ENCODE measurements at places on chromosomes 12 and 14.

- no peak for DNase-seq
Observed at GRCh38 chr14:87430810-87431209, 562.2 kb downstream of the GALC start.

DNA sequence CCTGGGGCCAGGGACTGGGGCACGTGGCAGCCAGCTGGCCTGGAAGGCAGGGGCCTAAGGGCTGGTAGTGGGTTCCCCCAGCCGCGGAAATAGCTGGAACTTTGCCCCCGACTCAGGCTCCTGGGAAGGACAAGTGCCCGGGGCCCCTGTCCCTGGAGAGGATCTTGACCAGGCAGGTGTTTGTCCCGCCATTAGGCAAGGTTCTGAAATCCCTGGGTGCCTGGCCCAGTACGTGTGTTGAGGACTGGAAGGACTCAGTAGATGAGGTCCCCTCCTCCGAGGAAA, 94.2 kb downstream of the B4GALNT3 start:
- no peak for DNase-seq

- no peak for DNase-seq
Observed at GRCh38 chr12:9742661-9743060, 9.8 kb upstream of the CLECL1 start.

DNA sequence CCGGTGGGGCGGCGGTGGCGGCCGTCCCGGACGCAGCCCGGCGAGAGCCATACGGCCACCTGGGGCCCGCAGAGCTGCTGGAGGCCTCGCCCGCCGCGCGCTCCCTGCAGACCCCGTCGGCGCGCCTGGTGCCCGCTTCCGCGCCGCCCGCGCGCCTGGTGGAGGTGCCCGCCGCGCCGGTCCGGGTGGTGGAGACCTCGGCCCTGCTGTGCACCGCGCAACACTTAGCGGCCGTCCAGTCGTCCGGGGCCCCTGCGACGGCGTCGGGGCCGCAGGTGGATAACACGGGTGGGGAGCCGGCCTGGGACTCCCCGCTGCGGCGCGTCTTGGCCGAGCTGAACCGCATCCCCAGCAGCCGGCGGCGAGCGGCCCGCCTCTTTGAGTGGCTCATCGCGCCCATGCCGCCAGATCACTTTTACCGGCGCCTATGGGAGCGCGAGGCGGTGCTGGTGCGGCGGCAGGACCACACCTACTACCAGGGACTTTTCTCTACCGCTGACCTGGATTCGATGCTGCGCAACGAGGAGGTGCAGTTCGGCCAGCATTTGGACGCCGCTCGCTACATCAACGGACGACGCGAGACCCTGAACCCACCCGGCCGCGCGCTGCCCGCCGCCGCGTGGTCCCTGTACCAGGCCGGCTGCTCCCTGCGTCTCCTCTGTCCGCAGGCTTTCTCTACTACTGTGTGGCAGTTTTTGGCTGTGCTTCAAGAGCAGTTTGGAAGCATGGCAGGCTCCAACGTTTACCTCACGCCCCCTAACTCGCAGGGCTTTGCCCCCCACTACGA, 716 bp downstream of the RIOX1 start:
- DNase-seq: peak; percentile 85

- DNase-seq: peak; percentile 24
Observed at GRCh38 chr12:33427071-33427470, 12.5 kb downstream of the SYT10 start.

- no peak for DNase-seq
Observed at GRCh38 chr12:40854604-40855003, 162.4 kb downstream of the CNTN1 start.

DNA sequence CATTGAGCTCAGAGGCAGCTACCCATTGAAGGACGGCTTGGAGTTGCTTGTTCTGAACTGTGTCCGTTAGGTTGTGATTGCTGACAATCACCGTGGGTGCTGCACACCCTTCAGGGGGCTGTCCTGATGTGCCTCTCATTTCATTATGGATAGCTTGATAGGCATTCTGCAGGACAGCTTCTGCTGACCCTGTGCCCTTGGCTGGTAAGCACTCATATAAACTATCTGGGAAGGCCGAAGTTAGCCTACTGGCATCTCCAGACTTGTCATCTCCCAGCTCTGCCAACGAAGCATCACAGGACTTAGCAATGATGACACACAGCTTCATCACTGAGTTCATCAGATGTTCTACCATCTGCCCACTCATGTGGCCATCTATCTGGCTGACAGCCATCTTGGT, 22.3 kb downstream of the AKAP3 start:
- DNase-seq: no peak

DNA sequence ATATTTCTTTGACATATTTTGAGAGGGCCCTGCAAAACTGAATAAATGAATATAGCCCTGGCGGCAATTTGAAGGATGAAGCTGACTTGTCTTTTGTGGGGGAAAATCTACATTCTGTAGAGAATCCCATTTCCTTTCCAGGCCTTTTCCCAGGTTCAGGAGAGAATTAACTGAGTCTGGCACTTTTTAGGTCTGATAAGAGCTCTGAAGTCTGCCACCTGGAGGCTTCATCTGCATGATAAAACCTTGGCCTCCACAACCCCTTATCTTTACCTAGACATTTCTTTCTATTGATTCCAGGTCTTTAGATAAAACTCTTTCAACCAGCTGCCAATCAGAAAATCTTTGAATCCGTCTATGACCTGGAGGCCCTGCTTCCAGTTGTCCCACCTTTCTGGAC, 299.4 kb downstream of the ETNK1 start:
- no peak for DNase-seq

GRCh38 chr12:121797937-121798786, 4.7 kb upstream of the RHOF start:
- peak; percentile 54 for DNase-seq

DNA sequence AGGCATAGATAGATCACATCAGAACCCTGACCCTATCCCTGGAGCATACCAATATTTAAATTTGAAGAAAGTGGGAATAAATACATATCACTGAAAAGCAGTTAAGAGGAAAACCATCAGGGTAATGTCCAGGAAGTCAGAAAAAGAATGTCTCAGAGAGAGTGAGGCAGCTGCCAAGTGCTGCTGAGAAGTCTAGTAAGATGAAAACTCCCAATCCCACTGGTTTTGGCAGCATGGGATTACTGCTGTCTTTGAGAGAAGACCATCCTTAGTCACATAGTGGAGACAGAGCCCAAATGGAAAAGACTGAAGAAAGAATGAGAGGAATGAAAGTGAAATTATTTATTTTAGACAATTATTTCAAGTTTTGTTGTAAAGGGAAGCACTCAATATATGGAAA, 11.5 kb upstream of the TSPAN8 start:
- DNase-seq: no peak

GRCh38 chr14:68668531-68668930, 124.3 kb downstream of the ZFP36L1 start:
- no peak for DNase-seq

GRCh38 chr12:57182918-57183575, 33.5 kb upstream of the NXPH4 start:
- DNase-seq: peak; percentile 59

DNA sequence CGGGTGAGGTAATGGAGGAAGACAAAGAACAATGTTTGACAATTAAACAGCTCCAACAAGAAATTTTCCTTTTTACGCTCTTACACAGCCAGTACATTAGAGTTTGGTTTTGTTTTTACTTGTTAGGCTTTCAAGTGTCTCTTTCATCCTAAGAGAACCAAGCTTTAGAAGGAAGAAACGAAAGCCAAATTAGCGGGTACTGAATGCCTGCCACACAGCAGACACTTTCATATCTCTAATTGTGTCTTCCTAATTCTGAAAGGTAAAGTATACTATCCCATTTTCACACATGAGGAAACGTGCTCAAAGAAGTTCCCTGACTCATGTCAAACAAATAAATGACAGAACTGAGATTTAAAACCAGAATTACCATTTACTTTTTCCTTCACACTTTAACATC, 65.0 kb downstream of the CDK17 start:
- no peak for DNase-seq

DNA sequence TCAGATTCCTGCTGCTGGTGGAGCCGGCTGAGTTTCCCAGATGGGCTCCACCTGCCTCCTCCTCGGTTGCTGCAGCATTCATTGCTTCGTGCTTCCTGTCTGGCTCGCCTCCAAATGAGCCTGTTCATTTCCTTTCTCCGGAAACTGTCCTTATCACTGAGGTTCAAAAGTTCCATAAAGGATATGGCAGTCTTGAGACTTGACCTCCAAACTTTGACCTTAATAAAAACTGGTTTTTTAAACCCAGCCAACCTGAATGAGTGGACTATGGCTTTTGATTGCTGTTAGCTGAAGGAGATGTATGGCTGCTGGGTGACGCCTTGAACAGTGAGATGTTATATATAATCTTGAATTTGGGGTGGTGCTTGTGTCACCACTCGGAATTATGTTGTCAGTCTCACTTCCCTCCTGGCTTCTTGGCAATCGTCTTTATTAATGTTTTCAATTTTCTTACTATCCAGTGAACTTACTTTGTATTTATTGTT, 62.7 kb downstream of the RASSF3 start:
- DNase-seq: peak; percentile 6

GRCh38 chr12:131118371-131118770, 164.7 kb downstream of the ADGRD1 start:
- no peak for DNase-seq

DNA sequence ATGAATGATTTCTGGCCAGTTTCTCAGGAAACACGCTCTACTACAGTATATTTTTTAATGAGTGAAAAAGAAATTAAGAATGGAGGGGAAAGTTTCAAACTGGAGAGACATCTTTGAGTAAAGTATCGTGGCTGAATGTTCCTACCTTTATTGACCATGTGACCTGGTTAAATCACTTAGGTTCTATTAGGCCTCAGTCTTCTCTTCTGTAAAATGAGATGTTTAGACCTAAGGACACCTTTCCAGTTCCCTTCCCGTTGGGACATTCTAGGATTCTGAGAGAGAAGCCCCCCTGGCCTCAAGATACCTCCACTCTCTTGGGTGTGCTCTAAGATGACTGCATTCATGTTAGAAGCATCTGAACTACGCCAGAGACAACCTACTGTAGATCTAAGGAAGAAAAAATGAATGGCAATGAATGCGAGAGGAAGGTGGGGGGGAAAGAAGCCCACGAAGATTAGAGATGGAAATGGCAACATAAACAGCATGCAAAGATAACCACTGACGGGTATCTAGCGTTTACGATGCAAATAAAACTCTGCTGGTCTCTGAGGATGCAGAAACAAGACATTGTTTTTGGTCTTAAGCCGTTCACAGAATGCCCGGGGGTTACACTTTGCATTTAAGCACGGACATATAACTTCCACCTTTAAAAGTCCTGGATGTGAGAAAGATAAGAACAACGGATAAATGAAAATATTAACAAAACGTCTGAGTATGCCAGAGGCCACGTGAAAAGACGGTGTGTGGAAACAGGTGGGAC, 599 bp upstream of the CPSF6 start:
- no peak for DNase-seq

All from erythroblast (primary cell).